ENCODE measurements at places on chromosomes 5 and 9. TPM values are rescaled to one million over a fixed set of nuclear protein-coding genes. Genes with fewer than 3 reads are reported as not detected.

DNA sequence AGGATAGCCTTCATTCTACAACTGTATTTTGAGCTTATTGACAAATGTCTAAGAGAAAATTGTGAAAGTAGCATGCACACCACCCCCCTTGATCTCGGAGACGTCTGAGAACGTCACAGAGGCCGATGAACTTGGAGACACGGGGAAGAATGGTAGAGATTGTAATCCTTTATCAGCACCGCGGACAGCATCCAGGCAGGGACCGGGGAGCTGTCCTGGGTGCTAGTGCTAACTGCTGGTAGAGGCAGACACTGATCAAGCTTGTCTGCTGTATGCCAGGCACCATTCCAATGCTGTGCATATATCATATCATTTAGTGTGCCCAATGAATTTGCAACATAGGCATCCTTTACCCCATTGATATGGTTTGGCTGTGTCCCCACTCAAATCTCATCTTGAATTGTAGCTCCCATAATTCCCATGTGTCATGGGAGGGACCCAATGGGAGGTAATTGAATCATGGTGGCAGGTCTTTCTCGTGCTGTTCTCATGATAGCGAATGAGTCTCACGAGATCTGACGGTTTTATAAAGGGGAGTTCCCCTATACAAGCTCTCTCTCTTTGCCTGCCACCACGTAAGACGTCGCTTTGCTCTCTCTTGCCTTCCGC, 98.8 kb downstream of the LHX2 start:
- peak; percentile 23 for DNase-seq

- no peak for DNase-seq
Measured at GRCh38 chr9:127987103-127987614, 6.4 kb upstream of the EEIG1 start.

GRCh38 chr9:133518200-133518599, 6.6 kb downstream of the MYMK start:
- no peak for DNase-seq

- DNase-seq: no peak
Measured at GRCh38 chr5:111261610-111262009, 37.4 kb downstream of the CAMK4 start.

- no peak for DNase-seq
Measured at GRCh38 chr5:56350597-56351170, 117.6 kb upstream of the ANKRD55 start.

- no peak for DNase-seq
Measured at GRCh38 chr5:137754961-137755762, 999 bp upstream of the HNRNPA0 start.

- no peak for DNase-seq
Measured at GRCh38 chr5:180644825-180645273, 4.6 kb downstream of the FLT4 start.

DNA sequence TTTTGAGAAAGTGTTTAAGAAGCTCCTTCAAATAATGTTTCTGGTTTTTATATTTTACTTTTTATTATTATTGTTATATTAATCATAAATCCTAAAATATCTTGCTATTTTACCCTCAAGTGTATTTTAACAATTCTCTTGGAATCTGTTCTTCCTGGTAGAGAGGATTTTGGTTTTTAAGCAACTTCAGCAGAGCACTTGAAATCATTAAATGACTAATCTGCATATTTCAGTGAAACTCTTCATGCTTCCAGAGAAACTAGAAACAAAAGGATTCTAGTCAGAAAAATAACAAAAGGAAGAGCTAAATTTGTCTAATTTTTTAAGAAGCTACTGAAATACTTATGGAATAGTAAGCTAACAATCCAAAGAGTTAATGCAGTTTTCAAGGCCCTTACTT, 1057.3 kb downstream of the TLE1 start:
- no peak for DNase-seq

DNA sequence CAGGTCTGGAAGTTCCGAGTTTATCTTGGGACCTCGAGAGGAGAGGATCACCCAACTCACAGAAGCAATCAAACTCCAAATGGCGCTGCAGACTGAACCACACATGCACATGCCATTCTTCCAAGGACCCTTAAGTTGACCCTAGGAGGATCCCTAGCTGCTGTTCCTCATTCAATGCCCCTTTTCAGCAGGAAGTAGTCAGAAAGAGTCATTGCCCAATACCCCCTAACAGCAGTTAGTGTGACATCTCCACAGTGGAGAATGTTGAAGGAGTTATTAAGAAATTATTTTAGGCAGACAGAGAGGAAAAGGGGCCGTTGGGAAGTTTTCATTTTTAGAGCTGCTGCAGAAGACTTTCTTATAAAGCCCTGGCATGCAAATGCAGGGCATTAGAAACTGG, 229.9 kb upstream of the DAB2 start:
- DNase-seq: no peak

DNA sequence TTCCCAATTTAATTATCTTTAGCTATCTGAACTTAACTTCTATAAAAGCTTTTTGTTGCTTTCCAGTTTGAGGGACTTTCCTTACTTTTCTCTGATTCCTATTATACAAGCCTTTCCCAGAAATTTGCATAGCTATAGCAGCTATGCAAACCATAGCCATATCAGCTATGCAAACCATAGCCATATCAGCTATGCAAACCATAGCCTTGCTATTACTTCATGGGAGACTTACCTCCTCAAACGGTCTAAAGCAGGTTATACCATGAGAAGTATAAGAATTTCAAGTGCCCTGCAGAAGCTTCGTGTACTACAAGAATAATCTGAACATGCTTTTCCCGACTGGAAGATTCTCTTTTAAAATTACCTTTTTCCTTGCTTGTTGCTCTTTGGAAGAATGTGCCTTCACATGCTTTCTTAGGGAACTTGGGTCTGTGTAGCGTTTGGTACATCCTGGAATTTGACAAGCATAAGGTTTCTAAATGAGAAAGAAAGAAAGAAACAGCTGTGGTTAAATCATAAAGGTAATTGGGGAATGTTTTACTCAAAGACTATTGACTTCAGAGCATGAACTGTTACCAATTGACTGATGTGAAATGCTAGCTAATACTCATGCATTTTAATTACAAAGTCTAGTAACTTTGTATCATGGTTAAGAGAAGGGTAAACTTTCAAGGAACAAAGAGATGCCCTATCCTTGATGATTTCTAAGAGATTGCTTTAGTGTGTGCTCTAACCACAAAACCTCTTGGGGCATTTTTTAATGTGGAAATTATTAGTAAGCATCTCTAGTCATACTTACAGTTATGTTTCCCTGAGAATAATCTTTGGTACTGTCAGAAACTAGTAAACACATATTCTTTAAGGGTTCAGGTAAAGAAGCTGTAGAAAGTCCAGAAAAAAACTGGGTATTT, 367.6 kb downstream of the GLIS3 start:
- DNase-seq: no peak

GRCh38 chr5:131745703-131746102, 51.1 kb downstream of the FNIP1 start:
- no peak for DNase-seq

Gene COL15A1
- polyA plus RNA-seq: 42.0 TPM

- DNase-seq: no peak
Measured at GRCh38 chr9:121861501-121862180, 210.2 kb downstream of the DAB2IP start.

Gene ATG12
- 31.8 TPM for polyA plus RNA-seq

Gene LCN1
- polyA plus RNA-seq: not detected

DNA sequence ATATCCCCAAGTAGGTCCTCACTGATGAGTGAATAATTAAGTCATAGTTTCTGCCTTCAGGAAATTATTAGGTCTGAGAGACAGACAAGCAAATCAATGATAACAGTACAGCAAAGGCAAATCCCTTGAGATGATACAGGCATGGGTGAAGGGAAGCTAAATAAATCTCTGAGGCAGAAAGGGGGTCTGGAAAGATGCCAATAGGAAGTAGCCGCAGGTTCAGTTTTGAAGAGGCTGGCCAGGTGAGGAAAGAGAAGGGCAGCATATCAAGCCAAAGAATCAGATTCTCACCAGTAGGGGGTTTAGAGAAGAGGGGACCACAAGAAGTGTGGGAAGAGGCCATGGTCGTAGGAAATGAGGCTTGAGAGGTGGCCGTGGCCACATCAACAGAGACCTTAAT, 85.8 kb downstream of the KIAA1958 start:
- no peak for DNase-seq

DNA sequence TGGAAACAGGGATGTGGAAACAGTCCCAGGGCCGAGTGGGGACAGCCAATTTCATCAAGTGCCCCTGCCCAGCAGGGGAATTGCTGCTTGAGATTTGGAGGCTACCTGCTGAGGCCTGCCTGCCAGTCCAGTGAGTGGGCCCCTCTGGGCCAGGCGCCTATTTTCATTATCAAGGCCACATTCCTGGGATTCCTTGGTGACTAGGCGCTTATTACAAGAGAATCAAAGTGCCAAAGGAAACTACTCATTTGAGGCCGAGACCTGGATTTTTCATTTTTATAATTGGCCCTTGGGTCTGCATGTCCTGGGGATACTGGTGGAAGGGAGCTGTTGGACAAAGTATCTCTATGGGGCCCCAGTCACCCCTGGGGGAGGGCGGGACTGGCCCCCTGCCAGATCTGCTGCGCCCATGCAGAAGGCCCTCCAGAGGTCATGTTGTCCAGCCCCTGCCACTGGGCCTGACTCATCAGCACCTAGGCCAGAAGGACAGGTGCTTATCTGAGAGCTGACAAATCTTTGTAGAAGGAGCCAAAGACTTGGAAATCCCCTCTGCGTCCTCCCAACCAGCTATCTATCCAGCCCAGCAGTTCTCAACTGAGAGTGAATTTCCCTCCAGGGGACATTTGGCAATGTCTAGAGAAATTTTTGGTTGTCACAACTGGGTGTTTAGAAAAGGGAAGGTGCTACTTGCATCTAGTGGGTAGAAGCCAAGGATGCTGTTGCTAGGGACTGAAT, 45.6 kb downstream of the FOXI1 start:
- no peak for DNase-seq

DNA sequence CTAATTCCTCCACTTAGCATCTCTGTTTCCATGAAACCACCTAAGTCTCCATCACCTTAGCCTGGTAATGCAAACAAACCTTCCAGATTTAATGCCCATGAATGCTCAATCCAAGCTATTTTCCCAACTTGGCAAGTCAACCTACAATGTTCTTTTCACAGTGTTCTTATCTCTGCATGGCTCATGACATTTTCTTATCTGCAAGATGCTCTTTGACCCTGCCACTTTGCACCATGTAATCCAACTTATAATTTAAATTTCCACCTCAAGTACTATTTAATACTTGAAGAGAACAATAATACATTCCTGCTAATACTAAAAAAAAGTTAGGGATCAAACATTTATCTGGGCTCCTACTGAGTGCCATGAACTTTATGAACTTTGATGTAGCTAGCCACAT, 164.3 kb downstream of the TMEM232 start:
- no peak for DNase-seq

DNA sequence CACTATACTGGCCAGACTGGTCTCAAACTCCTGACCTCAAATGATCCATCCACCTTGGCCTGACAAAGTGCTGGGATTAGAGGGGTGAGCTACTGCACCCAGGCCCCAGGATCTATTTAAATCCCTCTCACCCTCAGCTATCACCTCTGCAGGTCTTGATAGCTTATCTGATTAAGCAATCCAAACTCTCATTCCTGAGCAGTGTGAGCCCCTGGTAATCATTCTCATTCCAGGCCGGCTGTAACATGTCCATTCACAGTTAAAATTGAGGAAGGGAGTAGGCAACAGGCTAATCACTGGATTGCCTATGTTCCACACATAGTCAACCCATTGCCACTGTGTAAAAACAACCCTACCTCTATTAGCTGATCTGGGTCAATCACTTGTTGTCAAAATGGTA, 111.1 kb downstream of the AGTPBP1 start:
- DNase-seq: no peak

DNA sequence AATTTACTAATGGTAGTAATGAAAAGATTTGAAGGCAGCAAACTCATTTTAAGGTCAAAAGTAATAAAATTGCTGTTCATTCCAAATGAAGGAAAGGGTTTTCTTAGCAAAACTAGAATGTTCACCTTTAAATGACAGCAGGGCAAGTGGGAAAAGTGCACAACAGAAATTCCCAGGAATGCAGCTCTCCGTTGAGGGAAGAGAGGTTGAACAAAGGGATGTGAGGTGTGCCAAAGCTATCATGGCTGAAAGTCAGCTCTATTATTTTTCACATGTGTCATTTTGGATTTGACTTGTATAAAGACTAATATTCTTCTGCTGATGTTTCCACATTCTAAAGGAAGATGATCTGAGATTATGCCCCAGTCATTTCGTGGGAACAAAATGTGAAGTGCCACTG, 51.6 kb downstream of the TEK start:
- no peak for DNase-seq

- DNase-seq: peak; percentile 95
Measured at GRCh38 chr9:121201738-121202533, at the start of gene RAB14. RAB14 (minus strand) TSS chr9:121201869; CDS start chr9:121193412, 8,457 bp downstream.

Gene HMMR
- 0.67 TPM for polyA plus RNA-seq

Gene TMEM174
- not detected for polyA plus RNA-seq

DNA sequence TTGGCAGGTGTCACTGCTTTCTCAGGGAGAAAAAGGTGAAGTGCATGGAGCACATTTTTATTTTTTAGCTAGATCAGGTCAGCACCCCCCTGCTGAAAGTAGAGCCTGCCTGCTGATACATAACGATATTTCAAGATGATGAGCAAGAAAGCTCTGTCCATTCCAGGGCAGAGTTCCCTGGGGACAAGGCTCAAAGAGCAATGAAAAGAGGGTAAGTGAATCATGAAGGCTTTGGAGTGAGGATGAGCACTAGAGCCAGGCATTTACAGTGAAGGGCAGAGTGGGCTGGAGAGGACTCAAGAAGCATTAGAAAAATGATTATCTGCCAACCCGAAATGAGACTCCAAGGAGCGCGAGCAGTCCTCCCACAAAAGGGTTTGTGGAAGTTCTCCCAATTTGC, 345.7 kb downstream of the TLE4 start:
- no peak for DNase-seq

GRCh38 chr9:82124090-82124489, 135.5 kb downstream of the SPATA31D1 start:
- DNase-seq: no peak

GRCh38 chr5:606526-607399, 5.4 kb upstream of the CEP72 start:
- DNase-seq: no peak

DNA sequence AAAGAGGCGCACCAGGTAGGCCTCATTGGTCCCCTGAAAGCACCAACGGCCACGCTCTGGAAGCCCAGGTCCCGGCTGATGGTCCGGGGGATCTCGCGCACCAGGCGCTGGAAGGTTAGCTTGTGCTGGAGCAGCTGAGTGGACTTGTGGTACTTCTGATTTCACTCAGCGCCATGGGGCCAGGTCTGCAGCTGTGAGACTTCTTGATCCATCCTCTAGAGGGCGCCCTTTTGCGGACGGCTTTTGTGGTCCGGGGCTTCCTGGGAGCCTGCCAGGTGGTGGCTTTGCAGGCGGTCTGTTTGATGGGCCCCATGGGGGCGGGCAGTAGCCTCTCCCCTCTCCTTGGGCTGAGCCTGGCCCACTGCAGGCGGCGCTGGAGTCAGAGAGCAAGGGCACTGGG, 10.4 kb downstream of the TAF11L12 start:
- DNase-seq: no peak
